Activated naive CD4-positive, alpha-beta T cell treated with anti-CD3 and anti-CD28 coated beads for 36 hours (primary cell): ENCODE measurements at places on chromosomes 4 and X. TPM values are rescaled to one million over a fixed set of nuclear protein-coding genes. Genes with fewer than 3 reads are reported as not detected.

ZBED1 gene
- total RNA-seq: 18.9 TPM

PAGE5 gene
- 0.47 TPM for total RNA-seq

PGM2 gene
- total RNA-seq: 53.9 TPM

ERAS gene
- not detected for total RNA-seq

NUDT11 gene
- 1.1 TPM for total RNA-seq

MSANTD1 gene
- 0.49 TPM for total RNA-seq

FGG gene
- not detected for total RNA-seq

HPGD gene
- total RNA-seq: 2.8 TPM
